A549 treated with GW870086 at 1 μM for 4 hours (cell line): ENCODE measurements at places on chromosomes 1 and 21. TPM values are rescaled to one million over a fixed set of nuclear protein-coding genes. Genes with fewer than 3 reads are reported as not detected.

The COL6A1 gene
- total RNA-seq = 18.1 to 23.1 TPM (median 19.1 TPM) in 5 replicates

The TAS1R1 gene
- total RNA-seq = not detected in 5 replicates

The SYNC gene
- 10.4 to 17.7 TPM (median 14.8 TPM) in 5 replicates for total RNA-seq

The ATP6V1G3 gene
- not detected in 5 replicates for total RNA-seq

The USP21 gene
- 16.0 to 23.4 TPM (median 21.1 TPM) in 5 replicates for total RNA-seq

The ZNF678 gene
- 1.3 to 1.8 TPM (median 1.7 TPM) in 5 replicates for total RNA-seq

The CNIH3 gene
- 0.51 to 1.0 TPM (median 0.55 TPM) in 5 replicates for total RNA-seq

The PARK7 gene
- 340 to 393 TPM (median 344 TPM) in 5 replicates for total RNA-seq

The DDR2 gene
- 0.38 to 0.59 TPM (median 0.46 TPM) in 5 replicates for total RNA-seq

The NBPF6 gene
- total RNA-seq = 0.19 TPM in 1 of 5 replicates, not detected in the others

The UTS2 gene
- not detected in 5 replicates for total RNA-seq

The LMX1A gene
- total RNA-seq = not detected in 5 replicates

The PLD5 gene
- 1.5 to 2.8 TPM (median 1.7 TPM) in 5 replicates for total RNA-seq

The SPRR2F gene
- total RNA-seq = not detected in 5 replicates

The S100A7A gene
- not detected in 5 replicates for total RNA-seq

The TLCD4 gene
- total RNA-seq = 6.5 to 11.0 TPM (median 10.6 TPM) in 5 replicates

The CFAP45 gene
- total RNA-seq = 0.64 to 0.91 TPM (median 0.78 TPM) in 5 replicates

The RNU1-4 gene
- 36.3 TPM in 1 of 5 replicates, not detected in the others for total RNA-seq

The HPDL gene
- total RNA-seq = 3.2 to 4.5 TPM (median 4.0 TPM) in 5 replicates
